Activated naive CD8-positive, alpha-beta T cell treated with anti-CD3 and anti-CD28 coated beads for 36 hours (primary cell): ENCODE measurements at places on chromosomes 1 and 21. TPM values are rescaled to one million over a fixed set of nuclear protein-coding genes. Genes with fewer than 3 reads are reported as not detected.

DNA sequence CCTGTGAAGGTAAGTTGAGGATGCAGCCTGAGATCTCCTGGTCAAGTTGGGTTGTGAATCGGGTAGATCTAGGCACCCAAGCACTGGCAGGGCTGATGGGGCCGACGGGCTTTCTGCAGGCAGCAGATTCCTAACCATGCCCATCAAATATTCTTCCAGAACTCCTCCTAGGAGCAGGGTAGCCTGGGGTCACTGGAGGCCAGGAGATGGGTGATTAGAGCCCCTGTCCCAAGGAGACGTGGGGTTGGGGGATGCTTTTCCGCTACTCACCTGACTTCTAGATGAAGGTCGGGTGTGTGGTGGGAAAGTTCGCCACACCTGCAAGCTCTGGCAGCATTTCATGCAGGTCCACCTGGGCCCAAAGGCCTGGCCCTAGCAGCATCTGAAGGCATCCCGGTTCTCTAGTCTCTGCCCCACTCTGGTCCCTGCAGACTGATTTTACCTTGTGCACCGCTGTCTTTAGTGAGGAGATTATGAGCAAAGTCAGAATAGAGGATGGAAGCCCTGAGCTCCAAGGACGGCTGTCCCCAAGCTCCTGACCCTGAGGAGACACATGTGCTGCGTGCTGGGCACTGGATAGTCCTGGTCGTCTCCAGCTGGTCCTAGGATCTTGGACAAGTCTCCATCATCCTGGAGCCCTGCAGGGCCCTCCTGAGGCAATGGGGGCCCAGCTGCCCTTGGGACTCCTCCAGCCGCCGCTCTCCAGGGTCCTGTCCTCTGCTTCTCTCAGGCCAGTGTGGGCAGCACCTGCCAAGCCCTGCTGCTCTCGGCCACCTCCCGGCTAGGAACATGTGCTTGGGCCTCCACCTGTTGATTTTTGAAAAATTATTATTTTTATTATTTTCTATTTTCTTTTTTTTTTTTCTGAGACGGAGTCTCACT is 21.8 kb upstream of the C2CD2 start:
- no peak overlapping the region for H3K27ac ChIP-seq
- no peak overlapping the region for H3K4me3 ChIP-seq
- H3K36me3 ChIP-seq, result peaks cover 6% of the 10 kb centered on the region
- no peak for DNase-seq
- H3K27me3 ChIP-seq, result no peaks in the 10 kb centered on the region

Gene TRIM46
- total RNA-seq, result 4.9 TPM

GRCh38 chr1:165169028-165169427 is 187.5 kb downstream of the LMX1A start:
- no peaks in the 10 kb centered on the region for H3K36me3 ChIP-seq
- H3K27me3 ChIP-seq, result peaks cover 8% of the 10 kb centered on the region
- H3K4me3 ChIP-seq, result no peak overlapping the region
- no peak for DNase-seq

DNA sequence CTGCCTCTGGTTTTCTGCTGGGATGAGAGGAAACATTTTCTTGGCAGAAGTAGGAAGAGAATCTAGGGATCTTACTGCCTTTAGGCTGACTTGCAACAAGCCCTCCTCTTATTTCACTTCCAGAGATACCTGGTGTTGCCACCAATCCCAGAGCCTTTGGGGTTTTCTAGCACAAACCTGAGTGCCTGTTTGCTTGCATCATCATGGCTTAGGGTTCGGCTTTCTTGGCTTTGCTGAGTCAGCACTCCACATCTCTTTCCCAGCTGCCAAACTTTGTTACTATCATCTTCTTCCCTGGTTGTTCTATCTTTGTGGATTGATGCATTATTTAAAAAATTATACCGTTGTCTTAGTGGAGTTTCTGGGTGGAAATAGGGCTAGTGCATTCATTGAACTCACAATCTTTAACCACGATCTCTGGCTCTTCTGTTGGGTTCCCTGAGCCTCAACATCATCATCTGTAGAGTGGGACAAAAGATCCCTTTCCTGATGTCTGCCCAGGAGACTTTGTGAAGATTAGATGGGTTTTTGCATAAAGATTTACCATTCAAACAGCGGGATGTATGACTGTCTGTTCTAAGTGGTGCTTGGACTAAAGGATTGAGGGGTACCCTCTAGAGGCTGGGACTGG is 76.6 kb upstream of the SELENON start:
- no peaks in the 10 kb centered on the region for H3K36me3 ChIP-seq
- H3K27ac ChIP-seq, result no peak overlapping the region
- H3K4me3 ChIP-seq, result no peak overlapping the region
- peaks cover 36% of the 10 kb centered on the region for H3K4me1 ChIP-seq
- no peaks in the 10 kb centered on the region for H3K27me3 ChIP-seq

Gene TNFSF4
- 5.2 TPM for total RNA-seq

- no peak for DNase-seq
Observed at GRCh38 chr21:46157987-46158451, 2.6 kb upstream of the FTCD start.

Gene MYOG
- total RNA-seq, result not detected

DNA sequence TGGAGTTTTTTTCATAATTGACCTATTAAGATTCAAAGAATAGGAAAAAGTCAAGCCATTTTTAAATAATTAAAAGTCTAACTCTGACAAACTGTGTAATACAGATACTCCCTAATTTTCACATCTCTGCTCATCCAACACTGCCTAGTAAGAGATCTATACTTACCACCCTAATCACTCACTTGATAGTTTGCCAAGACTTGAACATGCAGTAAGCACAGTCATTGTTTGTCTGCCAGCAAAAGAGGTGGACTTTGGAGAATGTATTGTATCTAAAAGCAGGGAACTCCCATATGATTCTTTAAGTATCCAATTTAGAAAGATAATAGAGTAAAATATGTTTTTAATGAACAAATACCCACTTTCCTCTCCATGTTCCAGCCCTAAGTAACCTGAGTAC is 15.5 kb downstream of the TMEM59 start:
- peaks cover 10% of the 10 kb centered on the region for H3K36me3 ChIP-seq
- no peak overlapping the region for H3K4me3 ChIP-seq
- peak overlapping the region; percentile 2 for H3K27ac ChIP-seq
- DNase-seq, result no peak

- no peak overlapping the region for H3K4me3 ChIP-seq
- H3K27me3 ChIP-seq, result no peaks in the 10 kb centered on the region
- DNase-seq, result no peak
- no peaks in the 10 kb centered on the region for H3K36me3 ChIP-seq
Observed at GRCh38 chr21:21664871-21665270, 666.7 kb downstream of the NCAM2 start.
